ENCODE measurements at places on chromosomes 5 and 9. TPM values are rescaled to one million over a fixed set of nuclear protein-coding genes. Genes with fewer than 3 reads are reported as not detected.

TMEM232 gene
- polyA plus RNA-seq = 1.9 TPM

HTR4 gene
- polyA plus RNA-seq = not detected

GFPT2 gene
- polyA plus RNA-seq = 74.6 TPM

SLC1A3 gene
- polyA plus RNA-seq = 30.4 TPM

ZNF608 gene
- polyA plus RNA-seq = 20.0 TPM

DNA sequence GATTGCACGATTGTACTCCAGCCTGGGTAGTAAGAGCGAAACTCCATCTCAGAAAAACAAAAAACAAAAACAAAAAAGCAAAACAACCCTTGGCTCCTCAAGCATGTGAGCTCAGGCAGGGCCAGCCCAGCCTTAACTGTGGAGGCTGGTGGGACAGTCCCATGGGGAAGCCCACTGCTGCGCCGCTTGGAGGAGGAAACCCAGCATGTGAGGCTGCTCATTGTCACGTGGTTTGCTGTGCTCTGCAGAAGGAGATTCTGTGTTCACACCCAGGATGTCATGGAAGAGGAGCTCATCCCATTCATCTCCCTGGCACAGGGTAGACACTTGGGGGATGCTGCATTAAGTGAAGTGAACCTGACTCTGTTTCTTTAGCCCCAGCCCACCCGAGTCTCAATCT is 4.0 kb downstream of the ZBED3 start:
- no peak for DNase-seq
- peaks cover 13% of the 10 kb centered on the region for H3K4me1 ChIP-seq
- H3K27me3 ChIP-seq = no peaks in the 10 kb centered on the region
- no peak overlapping the region for H3K27ac ChIP-seq

DNA sequence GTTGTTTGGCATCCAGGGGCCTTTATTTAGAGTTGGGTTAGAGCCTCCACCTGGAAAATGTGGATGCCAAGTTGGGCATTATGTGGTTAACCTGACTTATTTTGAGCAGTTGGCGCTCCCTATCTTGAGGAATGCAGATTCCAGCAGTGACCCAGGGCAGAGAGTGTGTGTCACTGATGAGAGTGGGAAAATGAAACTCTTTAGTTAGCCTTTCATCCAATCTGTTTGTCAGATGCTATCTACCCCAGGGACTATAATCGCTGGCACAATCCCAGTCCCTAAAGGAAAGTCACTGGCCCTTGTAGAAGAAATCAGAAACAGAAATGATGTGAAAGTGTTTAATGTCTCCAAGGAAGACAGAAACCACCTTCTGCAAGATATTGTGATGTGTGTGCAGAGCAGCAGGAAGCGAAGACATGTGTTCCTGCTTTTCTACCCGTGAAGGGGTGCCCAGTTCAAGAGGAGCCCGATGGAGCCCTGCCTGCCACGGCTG is 10.2 kb upstream of the STING1 start:
- H3K4me3 ChIP-seq = no peak overlapping the region
- no peaks in the 10 kb centered on the region for H3K4me1 ChIP-seq
- no peak for DNase-seq
- H3K27me3 ChIP-seq = no peaks in the 10 kb centered on the region
- H3K27ac ChIP-seq = no peak overlapping the region

DNA sequence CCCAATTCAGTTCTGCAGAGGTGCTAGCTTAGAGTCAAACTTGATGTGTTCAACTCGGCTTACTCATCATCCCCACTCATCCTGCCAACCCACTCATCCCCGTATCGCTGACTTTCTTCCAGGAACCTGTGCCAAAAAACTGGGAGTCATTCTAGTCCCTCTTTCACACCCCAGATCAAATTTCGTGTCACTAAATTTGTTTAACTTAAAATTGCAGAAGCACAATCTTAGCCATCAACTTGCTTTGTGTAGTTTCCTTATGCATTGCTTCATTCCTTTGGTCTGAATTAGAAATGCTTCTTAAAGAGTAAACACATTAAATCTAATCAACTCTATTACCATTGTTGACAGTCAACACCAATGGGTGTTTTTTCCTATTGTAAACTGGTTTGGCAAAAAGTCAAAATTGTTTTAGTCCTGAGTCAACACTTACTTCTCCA is 162.4 kb downstream of the TTC39B start:
- no peak overlapping the region for H3K4me3 ChIP-seq
- no peak overlapping the region for H3K27ac ChIP-seq
- no peaks in the 10 kb centered on the region for H3K36me3 ChIP-seq

DNA sequence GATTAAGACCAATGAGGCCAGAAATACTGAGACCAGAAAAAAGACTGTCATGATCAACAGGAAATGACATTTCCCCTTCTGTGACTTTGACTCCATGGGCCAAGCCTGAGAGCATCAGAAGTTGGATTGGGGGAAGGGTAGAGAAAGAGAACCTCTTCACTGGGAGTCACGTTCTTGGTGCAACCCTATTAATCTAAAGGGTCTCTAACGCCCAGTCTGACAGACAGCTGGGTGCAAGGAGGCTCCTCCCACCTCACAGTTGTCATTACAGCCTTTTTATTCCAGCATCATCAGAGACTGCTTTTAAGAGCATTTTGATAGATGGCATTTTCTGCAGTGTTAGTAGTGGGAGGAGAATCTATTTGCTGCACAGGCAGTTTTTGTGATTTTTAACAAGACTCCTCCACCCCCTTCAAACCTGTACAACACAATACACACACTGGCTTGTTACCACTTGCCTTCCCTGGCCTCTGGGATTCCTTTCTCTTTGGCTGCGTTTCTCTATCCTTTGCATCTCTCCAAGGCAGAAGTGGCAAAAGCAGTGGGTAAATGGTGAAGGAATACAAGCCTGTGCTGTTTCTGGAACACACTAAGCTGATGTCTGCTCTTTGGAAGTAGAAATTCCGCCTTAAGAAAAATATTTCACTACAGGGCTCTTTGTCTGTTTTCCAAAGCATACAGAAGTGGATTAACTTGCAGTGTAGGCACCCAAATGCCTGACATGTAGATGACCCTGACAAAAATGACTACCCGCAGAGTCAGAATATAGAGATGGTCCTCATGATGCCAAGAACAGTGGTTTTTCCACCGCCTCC is 310.4 kb upstream of the ZNF608 start:
- H3K4me3 ChIP-seq = peak overlapping the region; percentile 18
- no peaks in the 10 kb centered on the region for H3K36me3 ChIP-seq
- H3K27ac ChIP-seq = peak overlapping the region; percentile 62
- H3K4me1 ChIP-seq = peaks cover 79% of the 10 kb centered on the region

GRCh38 chr5:56116599-56117141 is 116.5 kb downstream of the ANKRD55 start:
- DNase-seq = no peak
- H3K4me3 ChIP-seq = no peak overlapping the region
- H3K36me3 ChIP-seq = no peaks in the 10 kb centered on the region

DNA sequence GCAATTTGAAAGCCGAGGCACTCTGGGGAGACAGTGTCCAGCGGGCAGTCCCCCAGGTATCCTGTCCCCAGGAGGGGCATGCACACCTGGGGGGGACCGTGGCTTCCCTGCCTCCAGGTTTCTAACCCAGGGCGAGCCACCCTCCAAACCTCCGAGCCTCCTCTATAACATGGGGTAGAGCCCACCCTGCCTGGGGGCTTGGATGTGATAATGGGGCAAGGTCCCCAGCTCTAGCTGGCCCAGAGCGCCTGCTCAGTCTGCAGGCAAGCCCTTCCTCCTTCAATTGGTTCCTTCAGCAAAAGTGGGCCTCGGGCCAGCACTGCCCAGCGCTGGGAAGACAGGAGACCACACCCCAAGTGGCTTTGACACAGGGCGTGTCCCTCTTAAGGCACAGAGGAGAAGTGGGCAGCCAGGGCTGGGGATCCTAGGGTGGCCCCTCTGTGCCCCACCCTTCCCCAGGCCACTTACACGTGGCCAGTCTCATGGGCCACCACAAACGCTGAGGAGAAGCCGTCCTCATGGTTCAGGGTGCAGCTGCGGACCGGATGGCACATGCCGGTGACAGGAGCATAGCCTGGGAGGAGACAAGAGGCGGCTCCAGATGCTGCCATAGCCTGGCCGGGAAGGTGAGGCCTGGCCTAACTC is 94.3 kb downstream of the ZNF354C start:
- H3K4me1 ChIP-seq = no peaks in the 10 kb centered on the region
- no peaks in the 10 kb centered on the region for H3K27me3 ChIP-seq
- no peak overlapping the region for H3K4me3 ChIP-seq
- H3K27ac ChIP-seq = no peak overlapping the region

- no peak overlapping the region for H3K4me3 ChIP-seq
- H3K27ac ChIP-seq = no peak overlapping the region
- H3K27me3 ChIP-seq = no peaks in the 10 kb centered on the region
- H3K36me3 ChIP-seq = no peaks in the 10 kb centered on the region
- DNase-seq = peak; percentile 16
Observed at GRCh38 chr9:100884518-100884917, 144.0 kb upstream of the PLPPR1 start.

DNA sequence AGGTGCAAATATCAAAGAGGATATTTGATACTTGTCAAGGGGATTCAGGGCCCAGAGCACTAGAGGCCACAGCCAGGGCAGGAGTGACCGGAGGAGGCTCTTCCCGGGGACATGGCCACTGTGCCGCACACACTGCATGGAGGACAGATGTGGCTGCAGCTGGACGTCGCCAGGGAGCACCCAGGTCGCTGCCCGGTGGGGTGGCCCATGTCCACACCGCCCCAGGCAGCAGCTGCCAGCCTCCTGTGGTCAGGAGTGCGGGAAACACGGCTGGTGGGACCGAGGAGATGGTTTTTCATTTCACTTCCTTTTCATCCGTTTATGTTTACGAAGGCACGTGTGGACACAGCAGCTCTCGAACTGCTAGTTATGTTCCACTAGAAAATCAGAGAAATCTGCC is 15.1 kb downstream of the SEC16A start:
- no peak for DNase-seq
- no peaks in the 10 kb centered on the region for H3K27me3 ChIP-seq
- no peaks in the 10 kb centered on the region for H3K4me1 ChIP-seq
- H3K27ac ChIP-seq = no peak overlapping the region
- no peak overlapping the region for H3K4me3 ChIP-seq

- no peak overlapping the region for H3K4me3 ChIP-seq
- no peak overlapping the region for H3K27ac ChIP-seq
- no peaks in the 10 kb centered on the region for H3K4me1 ChIP-seq
Observed at GRCh38 chr5:64295101-64295500, 129.5 kb downstream of the RNF180 start.

- peak; percentile 92 for DNase-seq
- H3K4me1 ChIP-seq = no peaks in the 10 kb centered on the region
- H3K27me3 ChIP-seq = no peaks in the 10 kb centered on the region
- H3K4me3 ChIP-seq = no peak overlapping the region
- H3K36me3 ChIP-seq = no peaks in the 10 kb centered on the region
- no peak overlapping the region for H3K27ac ChIP-seq
Observed at GRCh38 chr5:170183816-170184687, 48.7 kb upstream of the C5orf58 start.
